ENCODE measurements at places on chromosomes 4 and X. TPM values are rescaled to one million over a fixed set of nuclear protein-coding genes. Genes with fewer than 3 reads are reported as not detected.
A peak's percentile ranks its signal among the peaks of the same experiment; 100 is the strongest.

Gene F9
- not detected for polyA plus RNA-seq

Gene CXCL10
- polyA plus RNA-seq = 0.34 TPM

Gene FOXR2
- polyA plus RNA-seq = not detected

Gene BMP3
- 0.02 TPM for polyA plus RNA-seq

- no peak for DNase-seq
Measured at GRCh38 chr4:7383266-7383665, 51.5 kb downstream of the PSAPL1 start.

DNA sequence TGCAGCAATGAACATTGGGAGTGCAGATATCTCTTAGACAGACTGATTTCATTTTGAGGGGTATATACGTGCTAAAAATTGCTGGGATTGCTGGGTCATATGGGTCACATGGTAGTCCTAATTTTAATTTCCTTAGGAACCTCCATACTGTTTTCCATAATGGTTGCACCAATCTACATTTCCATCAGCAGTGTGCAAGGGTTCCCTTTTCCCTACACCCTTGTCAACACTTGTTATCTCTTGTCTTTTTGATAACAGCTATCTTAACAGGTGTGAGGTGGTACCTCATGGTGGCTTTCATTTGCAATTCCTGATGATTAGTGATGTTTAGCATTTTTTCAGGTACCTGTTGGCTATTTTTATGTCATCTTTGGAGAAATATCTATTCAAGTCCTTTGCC is 57.0 kb downstream of the GPC3 start:
- no peak for DNase-seq

- no peak for DNase-seq
Measured at GRCh38 chrX:2684256-2684655, 6.8 kb upstream of the CD99 start.

DNA sequence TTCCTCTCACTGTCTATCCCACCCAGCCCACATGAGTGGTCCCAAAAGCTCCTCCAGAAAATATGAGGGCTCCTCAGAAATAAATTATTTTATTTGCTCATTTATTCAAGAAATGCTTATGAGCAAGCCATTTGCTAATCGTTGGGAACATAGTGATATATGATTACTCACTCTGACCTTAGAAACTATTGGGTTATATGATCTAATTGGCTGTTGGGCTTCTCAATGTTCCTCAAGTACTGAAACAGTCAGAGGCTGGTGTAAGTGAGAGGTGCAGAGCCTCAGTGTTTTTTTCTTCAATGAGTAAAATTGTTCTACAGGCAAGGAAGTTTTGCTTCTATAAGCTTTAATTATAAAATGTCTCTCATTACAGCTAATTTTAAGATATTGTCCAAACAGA is 893.8 kb upstream of the INTU start:
- no peak for DNase-seq

GRCh38 chrX:46912603-46913491 is 626 bp downstream of the JADE3 start:
- peak; percentile 41 for DNase-seq

GRCh38 chr4:33739884-33740632 is 2504.3 kb downstream of the ARAP2 start:
- no peak for DNase-seq

GRCh38 chr4:42148425-42148824 is 4.0 kb downstream of the BEND4 start:
- DNase-seq = no peak
